M059J (cell line): ENCODE measurements at places on chromosomes 7 and 10.

GRCh38 chr7:105656922-105657521 is 75.7 kb upstream of the EFCAB10 start:
- DNase-seq, result peak; percentile 32

GRCh38 chr10:36097696-36098095 is 455.6 kb upstream of the FZD8 start:
- peak; percentile 59 for DNase-seq

DNA sequence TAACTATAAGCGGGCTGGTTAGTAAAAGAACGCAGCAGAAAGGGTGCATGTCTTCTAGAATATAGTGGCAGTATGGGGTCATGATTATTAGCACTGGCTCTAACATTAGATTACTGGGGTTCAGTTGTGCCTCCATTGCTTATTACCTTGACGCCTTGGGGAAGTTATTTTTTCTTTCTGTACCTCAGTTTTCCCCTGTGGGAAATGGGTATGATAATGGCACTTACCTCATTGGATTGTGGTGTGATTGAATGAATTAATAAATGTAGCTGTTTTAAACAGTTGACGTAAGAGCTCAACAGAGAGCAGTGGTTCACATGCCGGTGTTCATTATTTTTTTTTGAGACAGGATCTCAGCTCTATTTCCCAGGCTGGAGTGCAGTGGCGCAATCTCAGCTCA is 116.5 kb downstream of the LRRC4 start:
- DNase-seq, result no peak

- DNase-seq, result no peak
Measured at GRCh38 chr7:6423942-6424701, 23.6 kb downstream of the DAGLB start.

GRCh38 chr10:30439931-30440330 is 5.9 kb downstream of the MAP3K8 start:
- DNase-seq, result no peak

- DNase-seq, result peak; percentile 40
Measured at GRCh38 chr7:100486753-100487446, 3.2 kb downstream of the NYAP1 start.

DNA sequence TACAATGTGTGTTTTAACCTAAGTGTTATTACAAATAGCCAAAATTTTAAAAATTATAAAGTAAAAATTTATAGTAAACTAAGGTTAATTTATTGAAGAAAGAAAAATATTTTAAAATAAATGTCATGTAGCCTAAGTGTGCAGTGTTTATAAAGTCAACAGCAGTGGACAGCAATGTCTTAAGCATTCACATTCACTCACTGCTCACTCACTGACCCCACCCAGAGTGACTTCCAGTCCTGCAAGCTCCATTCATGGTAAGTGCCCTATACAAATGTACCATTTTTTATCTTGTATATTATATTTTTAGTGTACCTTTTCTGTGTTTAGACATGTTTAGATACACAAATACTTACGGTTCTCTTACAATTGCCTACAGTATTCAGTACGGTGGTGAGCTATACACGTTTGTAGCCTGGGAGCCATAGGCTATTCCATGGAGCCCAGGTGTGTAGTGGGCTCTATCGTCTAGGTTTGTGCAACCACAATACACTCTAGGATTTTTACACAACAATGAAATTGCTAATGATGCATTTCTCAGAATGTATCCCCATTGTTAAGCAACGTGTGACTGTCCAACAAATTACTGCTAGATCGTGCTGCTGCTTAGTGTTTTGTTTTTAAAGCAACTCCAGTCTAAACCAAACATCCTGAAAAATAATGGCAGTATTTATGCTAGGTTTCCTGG is 108.9 kb upstream of the NAMPT start:
- DNase-seq, result no peak

- DNase-seq, result no peak
Measured at GRCh38 chr7:73345951-73346350, 18.0 kb downstream of the FKBP6 start.

DNA sequence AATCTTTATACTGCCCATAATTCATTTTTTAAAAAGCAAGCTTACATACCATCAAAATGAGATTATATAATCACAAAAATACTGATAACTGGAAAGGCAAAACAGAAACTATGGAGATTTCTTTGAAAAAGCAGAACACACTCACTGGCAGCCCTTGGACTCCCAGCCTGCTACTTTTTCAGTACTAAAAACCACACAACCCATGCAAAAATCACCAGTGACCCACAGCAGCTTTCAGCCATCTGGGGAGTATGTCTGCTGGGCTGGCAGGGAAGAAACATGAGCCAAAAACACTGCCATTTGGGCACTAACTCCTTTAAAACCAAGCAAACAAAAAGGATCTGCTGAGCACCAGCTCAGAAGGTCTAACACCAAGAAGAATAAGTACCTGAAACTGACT is 80.0 kb upstream of the DDC start:
- DNase-seq, result no peak

GRCh38 chr10:87818505-87819288 is 671 bp upstream of the ATAD1 start:
- DNase-seq, result peak; percentile 43

- no peak for DNase-seq
Measured at GRCh38 chr10:110503528-110504110, 5.9 kb downstream of the DUSP5 start.
